ENCODE measurements at places on chromosomes 3 and 15.

GRCh38 chr15:25051399-25052154 is 96.8 kb downstream of the SNRPN start:
- DNase-seq, result no peak

DNA sequence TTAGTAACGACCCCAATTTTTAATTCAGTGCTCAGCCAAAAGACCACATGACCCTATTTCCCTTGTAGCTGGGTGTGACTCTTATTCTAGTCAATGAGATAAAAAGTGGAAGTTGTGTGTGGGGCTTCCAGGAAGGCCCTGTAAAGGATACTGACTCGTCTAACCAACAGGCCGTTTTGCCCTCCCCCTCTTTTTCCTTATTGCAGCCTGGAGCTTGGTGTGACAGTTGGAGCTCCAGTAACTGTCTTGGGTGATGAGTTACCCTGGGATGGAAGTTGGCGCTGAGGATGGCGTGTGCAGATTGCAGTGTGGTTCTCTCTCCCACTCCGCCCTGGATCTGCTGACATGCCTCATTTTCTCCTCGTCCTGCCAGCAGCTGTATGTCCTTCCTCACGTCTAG is 209.3 kb upstream of the PROK2 start:
- no peak for DNase-seq

DNA sequence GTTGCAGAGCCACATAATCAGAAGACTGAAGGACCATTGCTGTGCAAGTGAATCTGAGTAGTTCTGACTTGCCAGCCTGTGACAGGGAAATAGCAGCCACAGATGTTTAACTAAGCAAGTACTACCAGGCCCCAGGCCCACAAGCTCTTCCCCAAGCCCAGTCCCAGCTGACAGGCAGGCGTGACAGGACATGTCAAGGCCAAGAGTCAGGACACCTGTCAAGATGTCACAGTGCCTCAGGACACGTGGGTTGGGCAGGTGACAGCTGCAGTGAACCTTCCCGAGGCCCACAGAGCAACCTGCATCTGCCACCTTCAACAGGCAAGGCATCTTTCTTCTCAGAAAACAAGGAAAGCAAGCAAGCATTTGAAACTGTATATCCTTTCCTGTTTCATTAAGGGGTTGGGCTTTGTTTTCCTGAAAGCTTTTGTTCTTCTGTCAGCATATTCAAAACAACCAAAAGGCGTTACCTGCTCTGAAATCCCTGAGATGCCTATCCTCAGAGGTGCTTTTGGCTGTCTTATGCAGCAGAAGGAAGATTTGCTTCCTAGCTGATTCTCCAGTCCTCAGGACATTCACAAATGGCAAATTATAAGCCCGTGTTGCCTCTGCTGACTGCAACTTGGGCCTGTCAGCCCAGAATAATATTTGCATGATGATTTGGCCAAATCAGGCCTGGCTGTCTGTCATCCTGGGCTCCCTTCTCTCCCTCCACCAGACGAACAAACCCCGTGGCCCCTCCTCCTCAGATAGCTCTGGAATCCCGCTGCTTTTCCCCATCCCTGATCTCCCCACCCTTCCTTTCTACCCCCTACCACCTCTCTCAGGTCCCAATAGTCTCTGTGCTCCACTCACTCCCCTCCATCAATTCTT is 171.8 kb upstream of the WNT5A start:
- peak; percentile 40 for DNase-seq

DNA sequence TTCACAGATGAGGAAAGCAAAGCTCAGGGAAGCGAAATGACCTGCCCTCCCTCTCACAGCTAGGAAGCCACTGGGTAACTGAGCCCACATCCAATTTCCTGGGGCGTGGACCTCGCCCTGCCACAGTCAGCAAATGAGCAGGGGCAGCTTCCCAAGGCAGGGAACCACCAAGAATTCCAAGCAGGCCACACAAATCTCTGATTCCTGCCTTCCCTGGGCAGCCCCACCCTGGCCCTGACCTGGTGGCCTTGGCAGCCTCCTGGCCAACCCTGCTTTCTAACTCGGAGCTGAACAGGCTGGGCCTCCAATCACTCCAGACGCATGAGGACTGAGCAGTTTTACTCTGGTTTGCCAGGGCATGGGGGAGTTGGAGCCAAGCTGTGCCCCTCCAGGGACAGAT is 203.7 kb upstream of the TLE3 start:
- no peak for DNase-seq

GRCh38 chr15:55151631-55152030 is 45.1 kb downstream of the RSL24D1 start:
- DNase-seq, result no peak

GRCh38 chr15:55856506-55857164 is 113.7 kb upstream of the PRTG start:
- no peak for DNase-seq

- no peak for DNase-seq
Measured at GRCh38 chr15:98786717-98787116, 138.4 kb downstream of the IGF1R start.

DNA sequence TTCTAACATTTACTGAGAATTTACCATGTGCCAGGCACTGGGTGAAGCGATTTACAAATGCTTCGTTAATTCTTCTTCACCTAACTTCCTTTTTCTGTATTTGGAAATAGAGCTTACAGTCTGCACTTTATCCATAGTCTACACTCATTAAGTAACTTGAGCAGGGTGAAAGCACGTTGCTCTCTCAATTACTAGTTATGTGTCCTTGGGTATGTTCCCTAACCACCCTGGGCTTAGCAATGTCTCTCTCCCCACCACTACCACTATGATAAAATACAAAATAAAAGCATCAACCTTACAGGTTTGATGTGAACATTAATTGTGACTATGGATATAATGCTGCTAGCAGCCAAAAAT is 172.9 kb upstream of the SLC2A2 start:
- no peak for DNase-seq

GRCh38 chr3:42535981-42536784 is 33.7 kb downstream of the VIPR1 start:
- DNase-seq, result no peak

DNA sequence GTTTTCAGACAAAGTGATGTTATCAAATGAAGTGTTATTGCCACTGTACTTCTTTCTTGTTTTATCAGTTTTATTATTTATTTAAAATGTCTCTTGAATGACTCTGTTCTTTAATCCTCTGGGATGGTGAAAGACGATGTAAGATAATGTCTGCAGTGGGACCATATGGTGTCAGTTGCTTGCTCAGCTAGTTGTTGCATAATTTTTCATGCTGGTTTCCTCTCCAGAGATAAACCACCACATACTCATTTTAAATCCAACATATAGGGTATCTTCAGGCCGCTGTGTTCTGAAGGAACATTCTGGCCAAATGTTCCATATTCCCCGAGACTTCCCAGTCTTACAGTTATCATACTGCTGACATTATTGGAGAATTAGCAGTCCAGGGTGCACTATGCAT is 75.9 kb downstream of the GABRG3 start:
- no peak for DNase-seq

GRCh38 chr3:127524296-127524896 is 66.1 kb downstream of the TPRA1 start:
- DNase-seq, result no peak

DNA sequence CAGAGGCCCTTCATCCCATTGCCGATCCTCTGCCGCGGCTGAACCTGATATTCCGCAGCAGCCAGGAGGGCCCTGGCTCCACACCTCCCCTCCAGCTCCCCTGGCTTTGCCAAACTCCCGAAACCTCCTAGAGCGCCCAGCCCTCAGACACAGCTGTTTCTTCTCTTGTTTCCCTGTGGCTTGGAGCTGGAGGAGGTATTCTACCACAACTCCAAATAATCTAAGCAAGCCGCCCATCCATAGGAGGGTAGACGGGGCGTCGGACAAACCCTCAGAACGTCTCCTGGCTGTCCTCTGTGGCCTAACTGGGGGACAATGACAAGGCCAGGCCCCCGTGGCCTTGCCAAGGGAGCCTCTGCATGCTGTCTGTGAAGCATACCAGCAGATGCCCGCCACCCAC is 10.4 kb downstream of the PLA2G4D start:
- DNase-seq, result no peak

DNA sequence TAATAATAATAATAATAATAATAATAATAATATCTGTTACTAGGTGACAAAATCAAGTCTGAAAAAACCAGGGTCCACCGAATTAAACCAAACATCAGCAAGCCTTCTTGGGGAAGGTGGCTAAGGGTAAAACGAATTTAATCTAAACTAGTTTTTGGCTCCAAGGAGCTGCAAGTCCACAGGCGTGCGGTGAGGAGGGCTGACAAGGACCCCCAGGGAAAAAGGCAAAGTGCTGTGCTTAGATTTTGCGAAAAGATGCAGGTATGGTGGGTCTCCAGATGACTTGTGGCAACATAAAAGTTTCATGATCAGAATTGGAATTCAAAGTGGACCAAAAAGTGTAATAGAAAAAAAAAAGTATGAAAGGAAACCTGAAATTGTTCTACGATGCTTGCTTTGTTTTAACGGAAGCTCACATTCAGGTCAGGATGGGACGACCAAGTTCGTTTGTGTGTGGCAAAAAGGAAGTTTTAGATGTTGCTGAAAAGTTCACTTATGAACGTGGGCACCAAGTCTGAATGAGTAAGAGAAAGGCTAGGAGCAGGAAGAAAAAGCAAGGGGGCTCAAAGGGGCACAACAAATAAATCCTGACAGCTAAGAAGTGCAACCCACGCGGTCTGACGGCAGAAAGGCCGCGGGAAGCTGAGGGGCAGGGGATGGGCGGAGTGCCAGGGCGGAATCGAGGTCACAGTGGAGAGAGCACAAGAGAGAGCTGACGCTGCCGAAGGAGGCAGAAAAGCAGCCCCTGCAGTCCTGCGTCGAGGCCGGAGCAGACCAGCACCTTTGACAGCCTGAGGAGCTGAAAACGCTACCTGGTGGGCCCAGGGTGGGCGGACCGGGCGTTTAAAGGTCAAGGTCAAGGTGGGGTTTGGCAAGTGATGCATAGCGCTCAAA is 1.1 kb downstream of the WDR82 start:
- DNase-seq, result no peak

- DNase-seq, result no peak
Measured at GRCh38 chr3:28971156-28971555, 309.7 kb upstream of the RBMS3 start.

DNA sequence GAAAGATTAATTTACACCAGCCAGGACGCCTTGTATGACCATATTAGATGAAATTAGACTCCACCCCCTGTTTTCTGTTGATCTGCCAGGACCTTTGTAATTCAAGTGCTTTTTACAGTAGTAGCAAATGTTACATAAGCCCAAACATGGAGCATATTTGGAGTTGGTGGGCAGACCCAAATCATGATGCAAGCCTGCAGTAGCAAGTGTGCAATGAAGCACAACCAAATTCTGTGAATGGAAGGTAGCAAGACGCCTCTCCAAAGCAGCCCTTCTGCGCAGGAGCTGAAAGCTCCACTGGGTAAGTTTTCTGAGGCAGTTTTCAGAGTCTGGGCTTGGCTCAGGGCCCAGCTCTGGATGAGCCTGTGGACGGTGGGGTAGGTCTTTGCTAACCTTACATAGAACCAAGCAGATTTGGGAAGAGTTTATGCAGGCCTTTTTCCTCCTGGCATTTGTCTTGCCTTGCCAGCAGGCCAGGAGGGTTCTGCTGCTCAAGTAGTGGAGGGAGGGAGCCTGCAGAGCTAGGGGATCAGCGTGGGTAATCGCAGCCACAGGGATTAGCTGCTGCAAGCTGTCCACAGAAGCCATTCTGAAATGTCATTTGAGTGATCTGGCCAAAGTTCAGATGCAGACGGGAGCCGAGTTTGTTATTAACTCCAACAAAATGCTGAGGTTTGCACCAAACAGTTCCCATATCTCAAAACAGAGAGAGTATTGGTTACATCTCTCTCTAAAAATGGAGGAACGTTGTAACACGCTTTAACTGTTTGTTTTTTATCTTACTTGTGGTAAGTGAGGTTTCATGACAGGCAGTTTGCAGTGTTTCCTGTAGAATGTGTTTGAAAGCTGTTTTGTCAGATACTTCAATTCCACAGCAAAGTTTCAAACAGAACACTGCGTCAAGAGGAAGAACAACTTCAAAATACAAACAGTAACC is 55.4 kb downstream of the PSMD6 start:
- peak; percentile 53 for DNase-seq

GRCh38 chr3:177331203-177331835 is 134.0 kb upstream of the TBL1XR1 start:
- DNase-seq, result no peak

- DNase-seq, result no peak
Measured at GRCh38 chr3:42070524-42070923, 20.6 kb upstream of the TRAK1 start.

DNA sequence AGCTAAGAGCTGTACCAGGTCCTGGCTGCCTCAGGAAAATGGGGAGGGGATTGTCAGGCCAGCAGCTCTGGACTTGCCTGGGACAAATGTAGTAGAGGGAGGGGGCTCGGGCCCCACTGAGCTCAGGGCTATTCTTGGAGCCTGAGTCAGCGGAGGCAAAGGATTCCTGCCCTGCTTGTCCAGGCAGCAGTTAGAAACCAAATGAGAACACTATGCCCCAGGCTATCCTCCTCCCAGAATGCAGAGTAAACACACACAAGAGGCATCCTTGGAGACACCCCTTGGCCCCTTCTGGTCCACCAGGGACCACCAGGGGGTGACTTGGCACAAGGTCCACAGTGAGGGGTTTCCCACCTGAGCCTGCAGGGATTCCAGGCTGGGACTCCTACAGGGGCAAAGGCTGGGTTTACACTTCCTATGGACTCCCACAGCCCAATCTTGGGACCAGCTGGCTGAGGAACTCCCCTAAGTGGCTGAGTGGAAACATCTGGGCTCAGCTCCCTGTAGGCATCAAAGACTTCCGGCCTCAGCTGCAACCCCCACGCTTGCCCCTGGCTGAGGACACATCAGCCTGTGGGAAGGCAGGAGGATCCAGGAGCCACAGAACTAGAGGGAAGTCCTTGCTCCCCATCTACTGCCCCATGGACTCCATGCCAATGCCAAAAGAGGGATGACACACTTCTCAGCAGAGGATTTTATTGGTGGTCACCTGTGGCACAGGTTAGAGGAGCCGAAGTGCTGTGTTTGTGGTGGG is 3.4 kb upstream of the COL7A1 start:
- DNase-seq, result no peak

- DNase-seq, result peak; percentile 85
Measured at GRCh38 chr15:56371495-56372147, 6.4 kb downstream of the TEX9 start.

DNA sequence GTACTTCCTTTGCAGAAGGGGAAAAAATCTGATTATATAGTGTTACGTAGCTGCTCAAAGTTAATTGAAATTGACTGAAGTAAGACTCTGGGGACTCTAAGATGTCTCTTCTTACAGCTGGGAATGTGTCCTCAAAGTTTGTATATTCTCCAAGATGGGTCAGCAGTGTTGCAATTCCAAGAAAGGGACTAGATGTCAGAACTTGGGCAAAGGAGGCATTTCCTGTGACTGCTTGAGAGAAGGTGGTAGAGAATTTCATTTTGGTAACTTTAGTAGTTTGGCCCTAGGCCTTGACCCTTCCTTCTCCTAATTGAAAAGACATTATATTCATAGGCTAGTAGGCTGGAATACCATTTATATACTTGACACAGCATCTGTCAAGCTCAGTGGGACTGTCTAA is 33.9 kb downstream of the PTPRG start:
- no peak for DNase-seq

DNA sequence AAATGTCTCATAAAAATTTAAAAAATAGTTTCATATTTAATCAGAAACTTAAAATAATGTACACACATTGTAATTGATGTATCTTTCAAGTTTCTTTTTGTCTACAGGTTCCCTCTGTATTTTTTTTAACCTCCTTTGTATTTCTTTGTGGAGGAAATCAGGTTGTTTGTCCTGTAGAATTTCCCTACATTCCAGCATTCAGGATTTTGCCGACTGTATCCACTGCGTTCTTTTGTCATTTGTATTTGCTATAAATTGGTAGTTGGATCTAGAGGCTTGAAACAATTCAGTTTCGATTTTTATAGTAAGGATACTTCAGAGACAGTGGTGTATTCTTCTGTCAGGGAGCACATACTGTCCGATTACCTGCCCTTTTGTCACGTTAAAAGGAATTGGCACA is 367.2 kb downstream of the SOX2 start:
- DNase-seq, result no peak

Data from GM12878 (cell line).